GM04503 (cell line): ENCODE measurements at places on chromosomes 12 and 14.

- no peak for DNase-seq
Measured at GRCh38 chr14:53149668-53150316, 3.3 kb downstream of the DDHD1 start.

DNA sequence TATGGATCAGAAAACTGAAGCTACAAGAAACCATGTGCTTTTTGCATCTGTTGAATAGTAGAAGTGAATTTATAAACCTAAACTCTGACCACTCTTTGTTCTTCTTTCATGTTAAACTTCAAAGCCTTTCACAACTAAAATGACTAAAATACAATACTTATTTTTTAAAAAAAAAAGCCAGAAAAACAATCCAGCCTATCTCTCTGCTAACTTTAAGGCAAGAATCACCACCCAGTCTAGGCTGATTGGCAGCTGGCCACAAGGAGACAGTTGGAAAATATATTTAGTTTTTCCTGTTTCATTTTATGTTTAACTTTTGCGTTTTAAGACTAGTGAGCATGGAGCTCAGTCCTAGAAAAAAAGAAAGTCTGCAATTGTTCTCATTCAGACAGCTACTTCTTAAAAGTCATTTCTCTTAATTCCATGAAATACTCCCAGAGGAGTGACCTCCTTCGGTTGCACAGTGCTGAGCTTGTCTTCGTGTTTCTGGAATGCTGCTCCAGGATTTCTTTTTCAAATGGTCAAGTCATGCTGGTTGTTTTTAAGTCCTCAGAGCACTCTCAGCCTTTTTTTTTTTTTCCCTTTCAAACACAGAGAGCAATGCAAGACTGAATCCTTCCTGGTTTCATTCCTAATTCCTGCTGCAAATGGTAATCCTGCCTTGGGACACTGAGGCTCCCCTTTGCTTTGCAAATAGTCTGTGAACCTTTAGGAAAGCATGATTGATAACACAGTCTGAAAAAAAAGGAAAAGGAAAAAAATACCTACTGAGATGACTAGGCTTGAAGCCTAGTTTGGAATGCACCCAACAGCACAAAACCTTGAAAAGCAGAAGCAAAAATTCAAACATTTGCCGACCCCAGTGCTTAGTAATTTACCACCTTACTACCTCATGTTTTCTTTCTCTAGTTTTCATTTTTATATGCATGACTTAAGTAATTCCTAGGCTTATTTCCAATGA is 233.3 kb upstream of the DAAM1 start:
- DNase-seq, result no peak

GRCh38 chr12:49705479-49706134 is 1.6 kb downstream of the FMNL3 start:
- DNase-seq, result no peak

DNA sequence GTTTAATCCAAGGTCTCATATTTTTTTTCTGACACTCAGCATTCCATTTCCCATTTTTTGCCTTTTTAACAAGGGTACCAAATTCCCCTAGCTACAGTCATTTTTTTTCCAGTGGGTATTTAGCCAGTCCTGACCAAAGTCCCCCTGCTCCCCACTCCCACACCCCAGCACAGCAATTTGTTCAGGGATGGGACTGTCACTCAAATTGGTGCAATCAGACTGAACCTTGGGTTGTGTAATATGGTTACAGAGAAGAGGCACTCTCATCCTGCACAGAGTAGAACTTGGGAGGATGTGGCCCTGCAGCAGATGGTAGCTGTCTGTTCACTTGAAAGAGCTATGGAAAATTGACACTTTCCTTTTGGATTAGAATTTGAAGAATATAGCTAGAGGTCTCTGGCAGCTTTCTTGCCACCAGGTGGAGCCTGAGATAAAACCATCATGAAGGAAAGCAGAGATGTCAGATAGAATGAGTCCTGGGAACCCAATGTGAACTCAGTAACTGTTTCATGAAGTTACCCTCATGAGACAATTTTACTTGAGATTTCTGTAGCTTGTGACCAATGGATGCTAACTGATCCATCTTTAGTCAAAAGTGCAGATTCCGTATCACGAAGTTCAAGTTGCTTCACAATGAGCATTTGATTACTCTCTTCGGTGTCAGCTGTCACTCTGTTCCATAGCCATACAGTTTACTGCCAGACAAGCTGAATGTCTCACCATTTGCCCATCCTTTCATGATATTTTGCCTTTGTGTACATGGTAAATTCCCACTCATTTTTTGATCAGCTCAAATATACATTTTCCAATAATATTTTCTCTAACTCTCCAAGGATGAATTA is 394.0 kb upstream of the SYT1 start:
- no peak for DNase-seq

DNA sequence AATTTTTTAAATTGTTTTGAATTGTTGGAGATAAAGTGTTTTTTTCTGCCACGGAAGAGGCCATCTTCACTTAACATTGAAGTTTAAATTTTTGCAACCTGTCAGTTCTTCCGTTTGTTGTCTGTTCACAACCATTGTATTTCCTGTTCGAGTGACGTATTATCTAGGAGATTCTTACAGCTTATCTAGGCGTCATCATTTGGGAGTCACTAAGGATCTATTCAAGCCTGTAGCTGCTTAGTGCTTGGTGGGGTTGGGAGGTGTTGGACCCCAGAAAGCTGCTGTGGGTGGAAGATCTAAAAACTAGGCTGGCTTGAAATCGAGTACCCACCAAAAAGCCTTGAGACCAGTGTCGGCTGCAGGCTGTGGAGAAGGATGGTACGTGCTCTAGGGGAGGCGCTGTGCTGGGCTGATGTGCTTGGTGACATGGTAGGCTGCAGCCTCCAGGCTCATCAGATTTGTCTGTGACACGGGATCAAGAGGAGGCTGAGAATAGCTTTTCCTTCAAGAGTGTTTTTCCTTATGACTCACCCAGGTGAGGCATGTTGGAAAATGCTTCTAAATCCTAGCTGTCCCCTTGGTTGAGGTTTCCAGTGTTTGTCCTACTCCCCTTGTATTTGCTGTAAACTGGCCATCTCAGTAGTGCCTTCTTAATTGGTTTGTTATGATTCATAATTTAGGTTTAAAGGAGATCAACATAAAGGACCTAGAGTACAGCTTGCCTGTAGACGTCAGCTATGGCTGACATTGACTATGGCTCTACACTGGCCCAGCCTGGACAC is 57.8 kb downstream of the ATG14 start:
- no peak for DNase-seq

DNA sequence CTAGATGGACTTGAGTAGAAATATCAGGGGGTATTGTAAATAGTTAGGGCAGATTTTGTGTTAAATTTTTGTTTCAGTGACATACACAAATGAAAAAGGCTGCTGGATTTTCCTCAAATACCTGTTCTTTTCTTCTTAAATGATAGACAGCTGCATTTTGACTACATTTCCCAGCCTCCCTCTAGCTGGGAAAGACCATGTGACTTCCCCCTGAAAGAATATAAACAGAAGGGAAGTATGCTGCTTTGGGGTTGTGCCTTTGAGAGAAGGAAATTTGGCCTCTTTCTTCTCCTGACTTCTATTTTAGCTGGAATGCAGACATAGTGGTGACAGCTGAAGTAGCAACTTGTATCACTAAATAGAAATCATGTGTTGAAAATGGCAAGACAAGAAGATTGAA is 476.1 kb upstream of the SYT1 start:
- no peak for DNase-seq

DNA sequence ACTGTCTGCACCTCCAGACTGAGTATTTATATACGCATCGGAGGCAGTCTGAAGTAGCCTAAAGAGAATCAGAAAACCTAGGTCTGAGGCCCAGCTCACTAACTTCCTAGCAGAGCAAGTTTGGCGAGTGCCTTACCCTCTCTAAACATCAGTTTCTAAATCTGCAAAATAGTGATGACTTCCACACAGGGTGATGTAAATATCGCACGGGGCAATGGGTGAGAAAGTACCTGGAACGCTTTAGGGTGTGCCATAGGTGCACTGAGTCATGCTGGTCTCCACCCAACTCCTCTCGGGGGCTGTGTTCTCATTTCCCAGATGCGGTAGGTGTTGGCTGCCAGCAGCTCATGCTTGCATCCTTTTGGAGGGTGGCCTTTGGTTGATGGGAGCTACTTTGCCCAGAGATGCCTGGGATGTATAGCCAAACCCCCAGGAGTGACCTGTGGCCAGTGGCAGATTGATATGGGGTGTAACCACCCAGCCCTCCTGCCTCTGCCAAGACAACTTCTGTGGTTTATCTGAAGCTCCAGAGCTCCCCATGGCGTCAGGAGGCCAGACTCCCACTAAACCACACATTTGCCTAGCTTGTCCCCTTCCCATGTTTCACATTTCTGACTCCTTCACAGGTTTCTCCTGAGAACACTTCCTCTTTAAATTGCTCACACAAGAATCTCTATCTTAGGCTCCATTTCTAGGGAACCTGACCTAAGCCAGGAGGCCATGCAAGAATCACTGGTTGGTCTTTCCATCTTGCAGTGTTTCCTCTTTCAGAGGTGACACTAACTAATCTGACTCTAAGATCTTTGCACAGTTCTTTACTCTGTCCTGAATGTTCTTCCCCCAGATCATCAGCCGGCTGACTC is 62.0 kb upstream of the TUNAR start:
- DNase-seq, result no peak
